ENCODE measurements at places on chromosomes 7 and 10. TPM values are rescaled to one million over a fixed set of nuclear protein-coding genes. Genes with fewer than 3 reads are reported as not detected.

DNA sequence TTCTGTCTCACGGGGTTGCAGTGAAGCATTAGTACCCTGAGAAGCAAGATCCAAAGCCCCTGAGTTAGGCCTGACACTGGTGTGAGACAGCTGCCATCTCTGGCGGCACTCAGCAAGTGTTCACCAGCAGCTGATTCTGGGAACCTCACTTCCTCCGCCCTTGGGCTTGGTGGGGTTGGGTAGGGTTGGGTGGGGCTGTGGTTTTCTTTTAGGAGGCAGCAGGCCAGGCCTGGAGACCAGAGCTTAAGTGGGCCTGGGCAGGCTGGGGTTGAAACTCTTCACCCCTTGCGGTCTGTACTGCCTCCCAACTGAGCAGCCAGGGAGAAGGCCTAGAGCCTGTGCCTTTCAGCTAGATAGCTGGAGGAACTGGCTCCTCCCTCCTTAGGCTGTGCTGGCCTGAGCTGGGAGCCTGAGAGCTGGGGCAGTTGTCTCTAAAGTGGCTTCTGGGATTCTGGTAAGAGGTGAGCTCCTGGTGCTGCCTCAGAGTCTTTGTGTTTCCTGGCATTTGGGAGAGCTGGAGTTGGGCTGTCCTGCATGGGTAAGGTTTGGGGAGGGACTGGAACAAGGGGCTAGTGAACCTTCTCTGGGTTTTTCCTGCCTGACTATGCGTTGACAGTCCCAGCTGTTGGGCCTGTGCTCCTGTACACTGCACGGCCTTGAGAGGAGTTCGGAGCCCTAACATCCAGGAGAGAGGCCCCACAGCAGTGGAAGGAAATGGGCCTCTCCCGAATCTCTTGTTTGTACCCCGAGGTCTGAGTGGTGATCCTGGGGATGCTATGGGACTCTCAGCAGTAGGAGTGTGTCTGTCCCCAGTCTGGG, 5.1 kb downstream of the TSPAN14 start:
- peak; percentile 91 for DNase-seq

DNA sequence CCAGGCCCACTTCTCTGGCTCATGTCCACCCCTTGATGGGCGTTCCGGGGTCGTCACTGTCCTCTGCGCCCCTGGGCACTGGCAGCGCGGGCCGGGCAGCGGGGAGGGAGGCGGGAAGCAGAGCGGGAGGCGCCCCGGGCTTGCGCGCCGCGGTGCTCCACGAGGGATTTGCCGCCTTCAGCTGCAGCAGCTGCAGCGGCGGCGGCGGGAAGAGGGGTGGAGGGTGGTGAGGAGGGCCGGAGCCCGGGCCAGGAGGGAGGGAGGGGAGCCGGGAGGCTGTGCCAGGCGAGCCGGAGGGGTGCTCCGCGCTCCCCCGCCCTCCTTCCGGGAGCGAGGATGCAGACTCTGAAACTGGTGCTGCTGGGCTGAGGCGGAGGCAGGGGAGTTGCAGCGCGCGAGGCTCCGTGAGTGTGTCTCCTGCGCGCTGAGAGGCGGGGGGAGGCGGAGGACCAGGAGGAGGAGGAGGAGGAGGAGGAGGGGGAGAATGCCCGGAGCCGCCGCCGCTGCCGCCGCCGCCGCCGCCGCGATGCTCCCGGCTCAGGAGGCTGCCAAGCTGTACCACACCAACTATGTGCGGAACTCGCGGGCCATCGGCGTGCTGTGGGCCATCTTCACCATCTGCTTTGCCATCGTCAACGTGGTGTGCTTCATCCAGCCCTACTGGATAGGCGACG, at the start of gene LHFPL3:
Gene LHFPL3 (plus strand): TSS at position 308 of the 674 bp plus-strand sequence.
- no peak for DNase-seq

- no peak for DNase-seq
These were observed 81.9 kb upstream of the CAPZA2 start for GRCh38 chr7:116780521-116780920.

DNA sequence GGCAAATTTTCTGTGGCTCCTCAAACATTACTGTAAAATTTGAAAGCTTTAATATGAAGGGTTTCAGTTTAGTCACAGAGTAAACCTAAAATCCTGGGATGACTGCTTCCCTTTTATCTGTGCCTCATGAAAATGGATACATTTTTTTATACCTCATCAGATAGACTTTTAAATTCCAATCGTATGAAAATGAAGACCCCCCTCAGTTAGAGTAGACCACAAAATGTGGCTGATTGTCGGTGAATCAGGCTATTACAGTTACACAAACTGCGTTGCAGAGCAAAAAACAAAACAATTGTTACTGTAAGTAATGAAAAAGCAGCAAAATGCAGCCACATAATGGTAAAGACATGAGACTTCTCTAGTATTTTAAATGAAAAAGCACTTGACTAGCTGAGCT, 296.2 kb downstream of the CNTNAP2 start:
- DNase-seq = no peak

DNA sequence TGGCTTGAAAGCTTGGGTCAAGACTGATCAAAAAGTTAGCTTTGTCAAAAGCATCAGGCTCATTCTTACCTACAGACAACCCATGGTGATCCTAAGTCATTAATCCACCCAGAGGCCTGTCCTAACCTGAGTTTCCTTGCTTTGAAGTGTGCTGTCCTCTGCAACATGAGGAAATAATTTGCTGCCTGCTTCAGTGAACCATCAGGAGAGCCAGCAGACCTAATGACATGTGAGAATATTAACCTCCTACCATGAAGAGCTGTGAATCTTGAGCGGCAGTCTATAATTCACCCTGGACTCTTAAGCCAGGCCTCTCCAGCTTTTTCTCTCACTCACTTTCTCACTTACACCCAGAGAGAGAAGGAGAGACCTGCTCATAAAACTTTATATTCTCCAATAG, 590.0 kb downstream of the LRMDA start:
- DNase-seq = no peak

Gene NPSR1
- not detected for total RNA-seq

GRCh38 chr10:116538456-116538855, 7.3 kb upstream of the PNLIP start:
- no peak for DNase-seq

DNA sequence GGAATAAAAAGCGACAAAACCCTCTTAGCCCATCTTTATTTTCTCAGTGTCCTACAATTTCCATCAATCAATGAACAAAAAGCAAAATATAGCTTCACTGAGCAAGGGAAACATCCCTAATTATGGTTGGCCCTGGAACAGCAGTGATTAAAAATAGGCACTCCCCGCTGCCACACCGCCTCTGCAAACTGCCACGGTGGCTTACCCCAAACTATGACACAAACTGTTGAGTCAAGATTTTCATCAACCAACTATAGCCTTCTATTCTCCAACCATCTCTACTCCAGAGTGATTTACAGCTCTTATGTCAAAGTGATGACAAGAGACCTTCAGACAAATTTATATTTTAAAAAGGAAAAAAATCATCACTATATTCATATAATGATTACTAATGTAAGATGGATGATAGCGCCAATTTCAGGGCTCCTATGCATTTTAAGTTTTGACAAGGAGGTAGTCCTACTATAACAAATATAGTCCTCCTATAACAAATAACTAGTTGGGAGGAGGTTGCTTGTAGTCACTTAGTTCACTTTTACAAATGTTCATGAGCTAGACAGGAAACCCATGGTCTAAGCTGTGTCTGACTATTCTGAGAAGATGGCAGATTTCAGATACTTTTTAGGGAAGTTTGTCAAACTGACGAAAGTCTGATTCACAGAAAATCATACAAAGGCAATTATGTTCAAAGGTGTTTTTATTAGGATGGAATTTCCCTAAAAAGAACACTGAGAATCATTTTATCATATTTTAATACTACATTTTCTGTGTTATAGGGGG, 26.3 kb downstream of the DENND11 start:
- DNase-seq = no peak

GRCh38 chr7:159195946-159196345, 51.3 kb upstream of the VIPR2 start:
- no peak for DNase-seq

Gene MYOZ1
- total RNA-seq = not detected

Gene CYP3A5
- 1.1 TPM for total RNA-seq

Gene AKR1C8
- not detected for total RNA-seq

Gene SPDYE16
- total RNA-seq = 0.09 TPM

DNA sequence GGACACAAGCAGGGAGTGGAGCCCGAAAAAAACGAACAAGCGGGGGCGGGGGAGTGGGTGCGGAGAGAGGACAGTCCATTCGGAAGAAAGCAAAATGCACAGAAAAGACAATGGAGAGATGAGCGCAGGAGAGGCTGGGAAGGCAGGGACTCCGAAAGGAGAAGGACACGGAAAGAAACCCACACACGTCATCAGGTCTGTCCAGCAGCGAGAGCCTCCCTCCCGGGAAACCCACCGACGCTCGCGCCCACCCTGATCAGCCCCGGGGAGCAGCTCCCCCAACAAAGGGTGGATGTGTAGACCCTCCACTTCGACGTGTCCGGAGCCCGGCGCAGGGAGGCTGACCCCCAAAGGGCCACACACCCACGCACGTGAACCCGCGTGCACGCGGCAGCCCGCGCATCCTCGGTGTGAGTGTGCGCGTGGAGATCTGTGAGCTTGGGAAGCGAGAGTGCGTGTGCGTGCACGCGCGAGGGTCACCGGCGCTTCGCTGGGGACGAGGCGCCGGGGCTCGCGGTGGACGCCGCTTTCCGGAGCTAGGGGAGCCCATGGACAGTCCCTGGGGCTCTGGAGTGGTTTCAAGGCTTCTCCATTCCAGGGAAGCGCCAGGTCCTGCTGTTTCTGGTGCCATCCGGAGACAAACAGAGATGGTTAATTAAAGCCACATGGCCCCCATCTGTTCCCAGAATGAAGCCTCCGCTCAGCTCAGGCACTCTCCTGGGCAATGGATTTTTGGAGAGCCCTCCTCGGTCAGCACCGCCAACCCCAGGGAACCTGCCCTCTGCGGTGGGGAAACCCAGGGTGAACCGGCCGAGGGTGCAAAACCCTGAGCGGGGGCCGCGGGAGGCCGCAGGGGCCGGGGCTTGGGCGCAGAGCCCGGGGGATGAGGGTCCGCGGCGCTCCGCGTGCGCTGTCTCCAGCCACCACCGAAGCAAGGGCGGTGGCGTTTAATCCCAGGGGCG, 916 bp downstream of the LAMB1 start:
- peak; percentile 53 for DNase-seq

- no peak for DNase-seq
These were observed 440.3 kb downstream of the POM121L12 start for GRCh38 chr7:53475776-53476175.

- no peak for DNase-seq
These were observed 415.9 kb downstream of the GPAM start for GRCh38 chr10:111767661-111768060.

DNA sequence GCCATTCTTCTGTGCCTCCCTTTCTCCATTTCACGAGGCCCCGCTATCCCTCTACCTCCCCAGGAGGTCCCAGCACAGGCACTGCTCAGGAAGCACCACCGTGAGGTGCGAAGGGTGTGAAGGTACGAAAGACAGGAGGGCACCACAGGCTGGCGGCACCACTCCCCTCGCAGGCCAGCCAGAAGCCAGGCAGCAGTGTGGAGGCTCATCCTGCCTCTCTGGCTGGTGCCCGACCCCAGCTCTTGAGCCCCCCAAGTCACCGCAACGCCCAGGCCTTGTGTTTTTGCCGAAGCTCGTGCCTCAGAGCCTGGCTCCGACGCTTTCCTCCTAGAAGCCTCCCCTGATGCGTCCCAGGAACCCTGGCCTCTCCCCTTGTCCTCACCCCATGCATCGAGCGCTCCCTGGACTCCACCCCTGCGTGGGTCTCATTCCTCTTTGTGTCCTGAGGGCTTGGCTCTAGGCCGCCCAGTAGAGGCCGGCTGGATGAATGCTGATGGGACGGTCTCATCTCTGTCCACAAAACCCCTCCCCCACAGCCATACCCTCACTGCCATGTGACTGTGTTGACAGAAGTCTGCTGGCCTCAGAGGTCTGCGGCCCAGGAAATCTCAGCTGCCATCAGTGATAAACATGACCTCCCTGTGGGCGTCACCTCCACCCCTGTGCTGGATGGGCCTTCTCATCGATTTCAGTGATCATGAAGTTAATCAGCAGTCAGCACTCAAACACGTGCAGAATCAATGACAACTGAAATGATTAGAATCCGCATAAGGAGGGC, 19.3 kb downstream of the BRI3 start:
- DNase-seq = no peak

GRCh38 chr10:89327803-89328441, at the start of gene IFIT3:
TSS of gene IFIT3 (plus strand) at chr10:89327997. CDS start at chr10:89328074, 77 bp downstream.
- DNase-seq = peak; percentile 99

DNA sequence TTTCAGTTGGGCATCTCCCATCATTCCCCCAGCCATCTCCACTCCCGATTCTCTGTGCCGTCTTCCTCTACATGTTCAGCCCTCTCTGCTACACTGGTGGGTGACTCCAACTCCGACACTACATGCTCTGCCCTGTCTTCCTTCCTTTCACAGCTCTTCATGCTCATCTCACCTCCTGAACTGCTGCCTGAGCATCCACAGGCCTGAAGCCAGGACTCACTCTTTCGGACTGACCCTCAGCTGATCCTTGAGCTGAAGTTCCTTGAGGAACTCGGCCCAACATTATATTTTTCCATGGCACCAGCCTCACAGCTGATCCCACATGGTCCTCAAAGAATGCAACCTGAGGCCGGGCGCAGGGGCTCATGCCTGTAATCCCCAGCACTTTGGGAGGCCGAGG, 538.4 kb downstream of the PTPRN2 start:
- DNase-seq = no peak

GRCh38 chr7:113715262-113715661, 203.5 kb downstream of the PPP1R3A start:
- DNase-seq = no peak

- no peak for DNase-seq
These were observed 86.5 kb downstream of the NEURL1 start for GRCh38 chr10:103580011-103580410.

- DNase-seq = no peak
These were observed 282.0 kb upstream of the ADARB2 start for GRCh38 chr10:2019281-2019680.

DNA sequence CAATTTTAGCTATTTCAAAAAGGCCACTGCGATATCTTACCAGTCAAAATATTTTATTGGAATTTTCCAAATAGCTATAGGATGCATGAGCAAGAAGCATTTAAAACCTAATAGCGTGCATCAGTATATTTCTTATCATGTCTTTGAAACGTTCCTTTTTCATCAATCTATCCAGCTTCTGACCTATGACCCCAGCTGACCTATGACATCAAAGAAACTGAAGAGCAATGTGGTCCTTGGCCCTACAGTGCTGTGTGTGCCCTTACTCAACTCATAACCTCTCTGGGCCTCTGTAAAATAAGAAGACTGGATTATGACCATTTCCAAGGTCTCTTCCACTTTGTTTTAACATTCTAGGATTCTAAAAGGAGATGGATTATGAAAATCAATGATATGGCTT, 118.2 kb downstream of the ZNF22 start:
- DNase-seq = no peak

GRCh38 chr10:123848564-123849457, 42.8 kb downstream of the CPXM2 start:
- DNase-seq = no peak

GRCh38 chr7:42628054-42628453, 283.8 kb downstream of the C7orf25 start:
- DNase-seq = no peak

GRCh38 chr7:51158742-51159445, 157.7 kb downstream of the COBL start:
- DNase-seq = no peak

GRCh38 chr10:70515035-70515667, 36.6 kb downstream of the PALD1 start:
- no peak for DNase-seq

- DNase-seq = no peak
These were observed 17.3 kb downstream of the SLC16A12 start for GRCh38 chr10:89518108-89518507.

- no peak for DNase-seq
These were observed 155.7 kb downstream of the SORCS3 start for GRCh38 chr10:104796823-104797222.

Gene GPR26
- not detected for total RNA-seq

Gene PTN
- 12.8 TPM for total RNA-seq

- DNase-seq = no peak
These were observed 109.7 kb downstream of the RAMP3 start for GRCh38 chr7:45267262-45267661.
